ENCODE measurements at places on chromosomes 3 and 15. TPM values are rescaled to one million over a fixed set of nuclear protein-coding genes. Genes with fewer than 3 reads are reported as not detected.

DNA sequence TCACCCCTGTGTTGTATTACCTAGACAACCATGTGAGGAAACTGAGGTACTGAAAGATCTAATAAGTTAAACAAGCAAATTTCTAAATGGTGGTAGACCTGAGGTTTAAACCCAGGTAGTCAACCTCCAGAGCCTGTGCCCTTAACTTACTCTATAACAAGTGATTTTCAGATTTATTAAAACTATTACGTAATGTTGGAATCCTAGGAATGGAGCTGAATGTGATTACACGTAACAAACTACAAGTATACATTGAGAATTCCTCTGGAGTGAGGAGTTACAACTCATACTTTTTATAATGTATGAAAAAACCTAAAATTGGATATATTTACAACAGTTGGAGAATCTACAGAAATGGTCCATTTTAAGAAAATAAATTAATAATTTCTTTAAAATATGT is 18.0 kb downstream of the FAM98B start:
- no peak for DNase-seq
- H3K4me1 ChIP-seq: no peaks in the 10 kb centered on the region
- H3K27ac ChIP-seq: no peak overlapping the region
- no peaks in the 10 kb centered on the region for H3K27me3 ChIP-seq
- H3K36me3 ChIP-seq: peaks cover 9% of the 10 kb centered on the region

The KCNMB2 gene
- 0.92 TPM for total RNA-seq

DNA sequence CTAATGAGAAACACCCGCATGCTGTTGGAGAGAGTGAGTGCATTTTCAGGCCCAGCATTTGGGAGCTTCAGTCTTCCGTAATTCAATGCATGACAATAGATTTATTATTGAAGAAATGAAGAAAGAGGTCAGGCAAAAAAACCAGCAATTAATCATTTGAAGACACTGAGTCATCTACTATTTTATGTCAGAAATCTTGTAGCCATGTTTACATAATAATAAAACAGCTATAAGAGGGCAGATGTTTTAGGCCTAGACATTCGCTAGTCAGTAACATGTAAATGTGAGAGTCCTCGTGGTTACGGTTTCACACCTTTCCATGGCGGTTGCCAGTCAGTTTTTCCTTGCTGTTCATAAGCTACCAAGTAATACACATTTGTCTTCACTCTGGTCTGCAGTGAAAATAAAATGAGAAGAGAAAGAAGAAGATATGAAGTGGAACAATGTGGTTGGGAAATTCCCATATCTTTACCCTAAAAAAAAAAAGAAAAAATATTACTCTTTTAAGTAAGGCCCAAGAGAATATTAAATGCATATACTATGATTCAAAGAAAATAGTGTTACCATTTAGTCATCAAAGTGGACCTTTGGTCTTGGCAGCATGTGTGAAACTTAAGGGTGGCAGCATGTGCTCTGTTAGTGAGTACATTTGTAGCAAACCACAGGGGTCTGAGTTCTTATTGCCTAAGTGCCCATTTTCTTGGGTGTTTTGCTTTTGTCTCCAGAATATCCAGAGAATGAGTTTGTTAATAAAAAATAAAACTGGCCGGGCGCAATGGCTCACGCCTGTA is 140.5 kb upstream of the TBL1XR1 start:
- no peak for DNase-seq
- no peak overlapping the region for H3K4me3 ChIP-seq
- H3K27ac ChIP-seq: no peak overlapping the region
- H3K4me1 ChIP-seq: peaks cover 40% of the 10 kb centered on the region
- no peaks in the 10 kb centered on the region for H3K27me3 ChIP-seq

DNA sequence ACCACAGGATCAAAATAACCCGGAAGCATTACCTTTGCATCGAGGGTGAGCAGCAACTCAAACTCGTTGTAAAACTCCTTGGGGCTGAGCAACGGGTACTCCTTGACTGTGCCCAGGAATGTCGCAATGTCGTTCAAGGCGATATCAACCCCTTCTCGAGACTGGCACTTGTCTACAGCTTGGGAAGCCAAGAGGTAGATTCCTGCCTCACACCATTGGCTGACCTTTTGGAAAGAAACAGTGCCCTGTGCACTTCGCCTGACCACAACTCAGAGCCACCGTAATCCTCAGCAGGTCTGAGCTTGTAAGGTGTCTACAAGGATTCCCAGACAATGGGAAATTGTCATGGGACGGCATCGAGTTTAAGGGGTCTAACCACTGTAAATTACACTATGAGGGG is 43.9 kb downstream of the B3GNT5 start:
- no peak overlapping the region for H3K4me3 ChIP-seq
- H3K27me3 ChIP-seq: no peaks in the 10 kb centered on the region
- no peak overlapping the region for H3K27ac ChIP-seq
- no peak for DNase-seq

DNA sequence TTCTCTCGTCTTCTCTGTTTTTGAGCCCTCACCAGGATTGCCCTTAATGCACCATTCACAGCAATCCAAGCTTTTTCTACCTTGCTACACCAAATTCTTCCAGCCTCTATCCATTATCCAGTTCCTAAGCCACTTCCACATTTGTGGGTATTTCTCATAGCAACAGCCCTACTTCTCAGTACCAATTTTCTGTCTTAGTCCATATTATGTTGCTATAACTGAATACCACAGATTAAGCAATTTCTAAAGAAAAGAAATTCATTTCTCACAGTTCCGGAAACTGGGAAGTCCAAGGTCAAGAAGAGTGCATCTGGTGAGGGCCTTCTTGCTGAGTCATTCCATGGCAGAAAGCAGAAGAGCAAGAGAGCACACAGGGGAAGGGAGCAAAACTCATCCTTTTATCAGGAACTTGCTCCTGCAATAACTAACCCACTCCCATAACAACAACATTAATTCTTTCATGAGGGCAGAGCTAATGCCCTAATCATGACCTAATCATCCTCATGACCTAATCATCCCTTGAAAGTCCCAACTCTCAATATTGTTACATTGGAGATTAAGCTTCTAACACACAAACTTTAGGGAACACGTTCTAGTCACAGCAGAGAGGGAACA is 9.7 kb upstream of the EIF1B start:
- DNase-seq: no peak
- no peak overlapping the region for H3K4me3 ChIP-seq
- H3K27ac ChIP-seq: no peak overlapping the region
- no peaks in the 10 kb centered on the region for H3K27me3 ChIP-seq

The GP9 gene
- total RNA-seq: not detected

- peak overlapping the region; percentile 94 for H3K27ac ChIP-seq
- H3K27me3 ChIP-seq: no peaks in the 10 kb centered on the region
- peak overlapping the region; percentile 58 for H3K4me3 ChIP-seq
- H3K4me1 ChIP-seq: peaks cover 10% of the 10 kb centered on the region
- no peaks in the 10 kb centered on the region for H3K36me3 ChIP-seq
Observed at GRCh38 chr15:44536302-44536961, 515 bp upstream of the EIF3J start.

The SLC6A1 gene
- not detected for total RNA-seq

DNA sequence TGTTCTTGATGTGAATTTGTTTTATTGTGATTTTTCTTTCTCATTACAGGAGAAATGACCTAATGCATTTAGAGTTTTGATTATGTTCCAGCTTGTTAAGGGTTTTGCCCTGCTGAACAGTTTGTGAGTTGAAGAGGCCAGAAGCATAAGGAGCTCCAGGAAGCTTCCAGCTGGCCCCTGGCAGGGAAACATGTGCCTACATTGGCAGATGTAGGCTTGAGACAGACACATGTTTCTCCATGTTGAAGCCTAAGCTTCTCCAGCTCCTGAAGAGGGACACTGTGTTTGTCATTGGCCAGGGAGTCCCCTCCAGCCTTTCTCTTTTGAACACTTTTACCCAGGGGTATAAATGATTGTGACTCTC is 88.4 kb downstream of the ASB7 start:
- DNase-seq: no peak
- H3K4me1 ChIP-seq: no peaks in the 10 kb centered on the region
- H3K36me3 ChIP-seq: no peaks in the 10 kb centered on the region
- no peaks in the 10 kb centered on the region for H3K27me3 ChIP-seq
- H3K27ac ChIP-seq: no peak overlapping the region

GRCh38 chr3:128484404-128485281 is 8.4 kb downstream of the GATA2 start:
- H3K27ac ChIP-seq: peak overlapping the region; percentile 47
- peaks cover 21% of the 10 kb centered on the region for H3K4me1 ChIP-seq
- H3K27me3 ChIP-seq: peaks cover 46% of the 10 kb centered on the region

GRCh38 chr15:49190586-49190985 is 20.5 kb downstream of the GALK2 start:
- H3K27me3 ChIP-seq: no peaks in the 10 kb centered on the region
- H3K27ac ChIP-seq: no peak overlapping the region
- no peaks in the 10 kb centered on the region for H3K4me1 ChIP-seq
- H3K36me3 ChIP-seq: no peaks in the 10 kb centered on the region

GRCh38 chr3:36557021-36557707 is 176.9 kb downstream of the STAC start:
- no peaks in the 10 kb centered on the region for H3K36me3 ChIP-seq
- H3K4me3 ChIP-seq: no peak overlapping the region
- no peak overlapping the region for H3K27ac ChIP-seq
- DNase-seq: no peak

DNA sequence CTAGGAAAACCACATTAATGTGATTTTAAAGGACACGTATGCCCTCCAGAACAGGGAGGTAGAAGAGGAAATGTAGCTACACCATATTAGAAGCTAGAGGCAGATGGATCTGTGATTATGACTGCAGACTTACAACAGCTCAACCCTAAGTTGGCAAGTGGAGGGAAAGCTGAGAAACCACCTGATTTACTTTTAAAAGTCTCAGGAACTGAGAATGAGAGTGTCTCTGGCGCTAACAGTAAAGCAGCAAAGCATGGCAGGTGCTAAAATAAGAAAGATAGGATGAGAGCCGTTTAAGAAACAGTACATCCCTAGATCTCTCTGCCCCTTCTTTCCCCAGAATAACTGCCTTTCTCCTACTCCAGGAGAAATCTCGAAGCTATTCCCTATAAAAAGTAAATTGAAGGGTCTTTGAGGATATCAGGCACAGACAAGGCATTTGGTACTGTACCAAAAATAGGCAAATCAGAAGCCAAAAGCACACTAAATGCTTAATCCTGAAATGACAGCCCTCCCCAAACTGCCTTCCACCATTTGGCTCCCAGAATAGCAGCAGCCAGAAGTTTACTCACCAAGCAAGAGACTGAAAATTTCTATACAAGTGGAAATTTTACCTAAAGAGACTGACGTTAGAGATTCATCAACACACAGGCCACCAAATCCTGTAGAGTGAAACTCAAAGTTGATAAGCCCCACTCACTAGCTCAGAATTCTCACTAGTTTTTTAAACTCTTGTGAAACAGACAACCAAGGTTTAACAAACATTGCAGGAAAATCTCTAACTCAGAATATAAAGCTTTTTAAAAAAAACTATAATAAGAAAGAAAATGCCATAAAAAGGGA is 34.3 kb upstream of the PARP14 start:
- no peak for DNase-seq
- H3K27me3 ChIP-seq: no peaks in the 10 kb centered on the region
- H3K36me3 ChIP-seq: no peaks in the 10 kb centered on the region
- no peak overlapping the region for H3K4me3 ChIP-seq
- no peak overlapping the region for H3K27ac ChIP-seq

DNA sequence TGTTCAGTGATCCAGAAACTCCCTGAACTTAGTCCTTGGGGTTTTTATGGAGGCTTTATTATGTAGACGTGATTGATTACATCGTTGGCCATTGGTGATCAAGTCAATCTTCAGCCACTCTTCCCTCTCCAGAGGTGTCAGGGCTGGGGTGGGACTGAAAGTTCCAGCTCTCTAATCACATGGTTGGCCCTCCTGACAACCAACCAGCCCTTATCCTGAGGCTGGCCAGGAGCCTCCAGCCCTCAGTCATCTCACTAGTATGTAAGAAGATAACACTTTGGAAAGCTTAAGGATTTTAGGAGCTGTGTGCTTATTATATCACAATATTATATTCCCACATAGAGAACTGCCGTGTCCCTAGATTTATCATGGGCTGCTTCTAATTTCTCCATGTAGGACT is 142.3 kb downstream of the VPS8 start:
- H3K27ac ChIP-seq: no peak overlapping the region
- H3K4me3 ChIP-seq: no peak overlapping the region
- H3K36me3 ChIP-seq: peaks cover 3% of the 10 kb centered on the region
- no peak for DNase-seq
- H3K4me1 ChIP-seq: no peaks in the 10 kb centered on the region

The CATSPER2 gene
- 7.6 TPM for total RNA-seq

The CYP1A1 gene
- total RNA-seq: 0.78 TPM

- no peak overlapping the region for H3K4me3 ChIP-seq
- peaks cover 88% of the 10 kb centered on the region for H3K36me3 ChIP-seq
- no peaks in the 10 kb centered on the region for H3K27me3 ChIP-seq
- no peaks in the 10 kb centered on the region for H3K4me1 ChIP-seq
Observed at GRCh38 chr3:48412375-48413001, 17.4 kb downstream of the PLXNB1 start.

- H3K4me1 ChIP-seq: peaks cover 5% of the 10 kb centered on the region
- H3K36me3 ChIP-seq: no peaks in the 10 kb centered on the region
- H3K27ac ChIP-seq: no peak overlapping the region
Observed at GRCh38 chr3:24550588-24550987, 55.9 kb upstream of the THRB start.

GRCh38 chr3:31922962-31923361 is 58.1 kb downstream of the OSBPL10 start:
- H3K27me3 ChIP-seq: no peaks in the 10 kb centered on the region
- H3K27ac ChIP-seq: no peak overlapping the region
- H3K4me1 ChIP-seq: peaks cover 14% of the 10 kb centered on the region
- no peak overlapping the region for H3K4me3 ChIP-seq
- H3K36me3 ChIP-seq: no peaks in the 10 kb centered on the region

The CLDN11 gene
- 3.6 TPM for total RNA-seq

The FOXB1 gene
- total RNA-seq: not detected

Measured in thyroid gland (tissue), 4 donors.